NCI-H446 (cell line): ENCODE measurements at places on chromosomes 2 and 18.

DNA sequence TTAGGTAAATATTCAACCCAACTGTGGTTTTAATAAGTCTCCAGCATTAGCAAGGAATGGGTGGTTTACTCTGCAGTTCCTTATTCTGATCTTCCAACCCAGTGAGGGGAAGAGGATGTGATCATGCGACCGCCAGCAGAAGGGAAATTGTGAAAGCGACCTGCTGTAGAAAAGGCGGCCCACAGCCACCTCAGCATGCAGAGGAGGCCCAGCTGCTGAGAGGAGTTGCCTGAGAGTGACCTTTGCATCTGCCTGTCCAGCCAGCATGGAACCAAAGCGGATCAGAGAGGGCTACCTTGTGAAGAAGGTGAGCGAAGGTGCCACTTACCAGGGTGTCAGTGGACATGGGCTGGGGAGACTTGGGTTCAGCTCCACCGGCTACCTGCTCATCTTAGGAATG, at the start of gene PLEK:
PLEK (plus strand) TSS at position 196 of the 400 bp plus-strand sequence; CDS start at position 266, 70 bp downstream.
- no peak for DNase-seq

DNA sequence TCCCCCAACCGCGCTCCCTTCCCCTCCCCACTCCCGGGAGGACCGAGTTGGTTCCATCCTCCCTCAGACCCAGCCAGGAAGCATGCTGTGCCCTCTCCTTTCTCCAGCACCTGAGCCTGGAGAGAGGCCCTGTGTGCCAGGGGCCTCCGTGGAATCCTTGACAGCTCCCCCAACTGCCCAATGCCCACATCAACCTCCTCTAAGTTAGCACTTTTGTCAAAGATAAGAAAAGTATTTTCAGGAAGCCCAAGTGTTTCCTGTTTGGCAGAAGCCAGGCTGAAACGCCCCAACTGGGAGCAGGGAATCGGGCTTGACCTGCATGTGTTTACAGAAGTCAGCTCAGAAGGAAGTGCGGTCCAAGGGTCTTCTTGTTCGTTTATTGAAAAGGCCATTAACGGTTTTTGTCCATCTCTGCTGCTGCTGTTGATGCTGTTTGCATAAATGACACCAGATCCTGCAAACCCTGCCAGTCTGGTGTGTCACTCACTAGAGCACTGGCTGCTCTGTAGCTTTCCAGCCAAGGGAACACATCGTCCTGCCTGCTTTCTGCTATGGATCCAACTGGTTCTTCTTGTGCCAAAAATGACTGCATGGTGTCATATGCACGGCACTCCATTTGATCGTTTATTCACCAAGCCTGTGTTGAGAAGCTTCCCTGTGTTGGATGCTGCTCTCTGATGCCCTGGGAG, 35.4 kb upstream of the COL6A3 start:
- peak; percentile 25 for DNase-seq

DNA sequence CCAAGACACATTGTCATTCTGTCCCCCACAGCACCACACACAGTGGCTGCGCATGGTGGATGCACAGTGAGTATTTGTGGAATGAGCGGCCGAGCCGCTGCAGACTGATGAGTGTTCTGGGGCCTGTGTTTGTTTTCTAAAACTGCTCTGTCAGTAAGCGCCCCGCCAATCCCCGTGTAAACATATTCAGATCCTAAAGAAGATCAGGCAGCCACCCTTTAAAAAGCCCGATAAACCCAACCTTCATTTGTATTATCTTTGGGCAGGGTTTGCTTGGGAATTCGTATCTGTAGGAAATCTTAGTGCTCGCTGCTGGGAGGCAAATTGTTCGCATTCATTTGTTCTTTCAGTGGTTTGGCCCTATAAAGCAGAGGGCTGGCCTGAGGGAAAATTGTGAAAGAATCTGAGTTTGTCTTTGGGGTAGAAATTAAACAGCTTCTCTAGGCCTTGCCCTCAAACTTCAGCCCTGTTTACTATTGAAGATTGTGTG, 68.6 kb downstream of the TGOLN2 start:
- DNase-seq: no peak

DNA sequence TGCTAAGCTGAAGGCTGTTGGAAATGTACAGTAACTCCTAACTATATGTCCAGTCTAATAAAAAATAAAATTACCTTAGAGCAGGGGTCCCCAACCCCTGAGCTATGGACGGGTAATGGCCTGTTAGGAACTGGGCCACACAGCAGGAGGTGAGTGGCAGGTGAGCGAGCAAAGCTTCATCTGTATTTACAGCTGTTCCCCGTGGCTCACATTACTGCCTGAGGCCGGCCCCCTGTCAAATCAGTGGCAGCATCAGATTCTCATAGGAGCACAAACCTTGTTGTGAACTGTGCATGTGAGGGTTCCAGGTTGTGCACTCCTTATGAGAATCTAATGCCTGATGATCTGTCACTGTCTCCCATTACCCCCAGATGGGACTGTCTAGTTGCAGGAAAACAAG, 73.1 kb upstream of the CXCR4 start:
- DNase-seq: no peak

- no peak for DNase-seq
These were observed 70.5 kb upstream of the ZCCHC2 start for GRCh38 chr18:62452280-62452831.

DNA sequence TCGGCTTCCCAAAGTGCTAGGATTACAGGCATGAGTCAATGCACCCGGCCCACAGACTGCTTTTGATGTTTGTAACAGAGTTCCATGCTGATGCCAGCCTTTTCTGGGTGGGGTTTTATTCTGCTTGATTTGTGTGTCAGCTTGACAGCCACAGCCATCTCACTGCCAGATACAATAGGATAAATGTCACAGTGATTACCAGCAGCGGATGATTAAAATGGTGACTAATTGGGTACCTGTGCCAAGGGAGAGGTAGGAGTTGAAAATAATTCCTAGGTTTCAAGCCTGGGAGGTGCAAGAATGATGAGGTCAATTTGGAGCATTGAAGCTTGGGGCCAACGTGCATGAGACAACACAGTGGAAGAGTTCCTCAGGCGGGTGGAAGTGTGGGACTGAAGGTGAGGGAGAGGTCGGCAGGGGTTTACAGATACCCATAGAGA, 39.4 kb downstream of the SH2D6 start:
- no peak for DNase-seq

GRCh38 chr2:38174646-38175423, 98.9 kb upstream of the CYP1B1 start:
- DNase-seq: no peak

- no peak for DNase-seq
These were observed 221.9 kb downstream of the TSN start for GRCh38 chr2:121977326-121977725.

GRCh38 chr2:134247679-134248078, 6.2 kb upstream of the MGAT5 start:
- no peak for DNase-seq

DNA sequence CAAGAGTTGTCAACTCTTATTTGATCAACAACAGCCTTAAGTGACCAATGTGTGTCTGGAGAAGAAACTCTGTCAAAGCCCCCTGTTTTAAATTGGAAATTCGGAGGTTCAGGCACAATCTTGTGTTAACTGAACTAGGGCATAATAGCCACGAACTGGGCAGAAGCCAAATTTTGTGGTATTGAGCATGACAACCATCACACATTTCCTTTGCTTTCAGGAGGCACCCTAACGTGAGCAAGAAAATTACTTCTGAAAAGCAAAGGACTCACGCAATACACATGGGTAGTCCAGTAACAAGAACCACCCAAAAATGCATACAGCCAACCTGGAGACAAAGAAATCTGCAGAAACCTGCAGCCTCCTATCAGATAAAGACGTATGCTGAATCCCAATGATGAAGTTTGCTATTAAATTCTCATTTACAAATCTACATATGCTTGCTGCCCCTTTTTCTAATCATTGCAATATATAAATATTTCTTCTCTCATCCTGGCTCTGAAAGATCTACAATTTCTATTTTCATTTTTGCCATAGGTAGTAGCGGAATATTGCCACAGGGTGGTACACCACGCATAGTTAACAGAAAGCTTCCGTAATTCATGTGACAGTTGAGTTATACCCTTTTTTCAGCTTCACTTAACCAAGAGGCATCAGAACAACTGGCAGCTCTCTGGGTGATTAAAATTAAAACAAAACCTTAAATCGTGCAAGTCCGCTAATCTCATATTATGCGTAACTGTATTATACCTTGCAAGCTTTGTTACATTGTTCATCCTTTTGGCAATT, 495.8 kb downstream of the NRXN1 start:
- DNase-seq: peak; percentile 80

GRCh38 chr2:221200184-221200839, 371.8 kb downstream of the EPHA4 start:
- no peak for DNase-seq

- no peak for DNase-seq
These were observed 6.0 kb downstream of the GPC1 start for GRCh38 chr2:240441326-240441992.

GRCh38 chr2:128322715-128323554, 4.3 kb upstream of the HS6ST1 start:
- no peak for DNase-seq

DNA sequence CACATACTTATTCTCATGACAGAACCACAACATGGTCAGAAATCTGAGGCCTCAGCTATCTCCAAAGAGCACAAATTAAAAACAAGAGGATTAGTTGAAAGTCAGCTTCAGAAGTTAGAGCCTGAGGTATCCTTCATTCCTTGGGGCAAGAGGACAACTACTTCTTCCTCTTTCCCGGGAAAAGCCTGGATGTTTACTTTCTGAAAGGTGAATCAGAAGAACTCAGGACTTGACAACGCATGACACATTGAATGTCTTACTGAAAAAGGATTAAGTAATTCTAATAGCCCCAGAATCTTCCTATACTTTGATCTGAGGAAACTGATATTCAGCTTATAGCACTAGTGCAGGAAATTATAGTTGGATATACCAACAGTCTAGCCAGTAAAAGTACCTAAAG, 573.2 kb downstream of the METTL4 start:
- no peak for DNase-seq

- DNase-seq: no peak
These were observed 167.0 kb downstream of the INSIG2 start for GRCh38 chr2:118255301-118255700.

- DNase-seq: no peak
These were observed 91.2 kb upstream of the TMEM18 start for GRCh38 chr2:768451-768850.

- no peak for DNase-seq
These were observed 4.4 kb upstream of the SAG start for GRCh38 chr2:233303252-233303651.

GRCh38 chr18:27363872-27364271, 178.8 kb upstream of the CHST9 start:
- DNase-seq: no peak

DNA sequence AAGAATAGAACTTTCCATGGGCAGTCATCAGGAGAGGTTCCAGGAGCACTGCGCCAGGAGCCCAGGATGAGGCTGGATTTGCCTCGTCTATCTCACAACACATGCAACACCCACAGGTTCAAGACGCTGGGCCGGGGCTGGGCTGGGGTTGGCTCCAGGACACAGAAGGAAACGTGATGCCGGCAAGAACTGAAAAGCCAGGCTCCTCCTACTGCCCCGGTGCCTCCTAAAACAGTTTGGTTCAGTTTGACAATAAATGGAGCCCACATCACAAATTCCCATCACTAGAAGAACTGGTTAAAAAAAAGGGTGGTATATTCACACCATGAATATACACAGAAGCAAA, 75.9 kb downstream of the INHBB start:
- DNase-seq: no peak
